ENCODE measurements at places on chromosomes 1 and 21.
A peak's percentile ranks its signal among the peaks of the same experiment; 100 is the strongest.

DNA sequence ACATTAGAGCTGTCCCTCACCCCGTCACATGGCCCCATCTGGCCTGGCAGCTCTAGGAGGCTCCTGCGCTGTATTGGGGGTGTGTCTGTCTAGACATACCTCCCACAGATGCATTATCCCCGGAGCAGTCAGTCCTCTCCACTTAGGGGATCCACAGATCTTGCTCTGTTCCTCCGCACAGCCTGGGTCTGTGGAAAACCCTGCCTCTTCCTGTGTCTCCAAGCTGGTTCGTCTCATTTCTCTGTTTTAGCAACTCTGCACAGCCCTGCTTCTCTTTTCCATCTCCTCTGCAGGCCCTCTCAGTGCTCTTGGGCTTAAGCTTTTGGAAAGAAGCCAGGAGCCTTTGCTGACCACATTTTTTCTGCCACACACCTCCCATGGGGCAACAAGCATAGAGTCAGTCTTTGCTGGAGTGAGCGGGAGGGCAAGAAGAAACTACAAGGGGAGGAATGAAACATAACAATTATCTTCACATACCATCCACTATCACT, 241.5 kb downstream of the FOXD2 start:
- peak; percentile 4 for DNase-seq

GRCh38 chr1:220344745-220345144, 72.5 kb upstream of the RAB3GAP2 start:
- DNase-seq, result no peak

GRCh38 chr1:233421293-233421692, 93.8 kb downstream of the MAP3K21 start:
- DNase-seq, result no peak

- no peak for DNase-seq
These were observed 61.5 kb upstream of the WLS start for GRCh38 chr1:68293609-68294366.

DNA sequence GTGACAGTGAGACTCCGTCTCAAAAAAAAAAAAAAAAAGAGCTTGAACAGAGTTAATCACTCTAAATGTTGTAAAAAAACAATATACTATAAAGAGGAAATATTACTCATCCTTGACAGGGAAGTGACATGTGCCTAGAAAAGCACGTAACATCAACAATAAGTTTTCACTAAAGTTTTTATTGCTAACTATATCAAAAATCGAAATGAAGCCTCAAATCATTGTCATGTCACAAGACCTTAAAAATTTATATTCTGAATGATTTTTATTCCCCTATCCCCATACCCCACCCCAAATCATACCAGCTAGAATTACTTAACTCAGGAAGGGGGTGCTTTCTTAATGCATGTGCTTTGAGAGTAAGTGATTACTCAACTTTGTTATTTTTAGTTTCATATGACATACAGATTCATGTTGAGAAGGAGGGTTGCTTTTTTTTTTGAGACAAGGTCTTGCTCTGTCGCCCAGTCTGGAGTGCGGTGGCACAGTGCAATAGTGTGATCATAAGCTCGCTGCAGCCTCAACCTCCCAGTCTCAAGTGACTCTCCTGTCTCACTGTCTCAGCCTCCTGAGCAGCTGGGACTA, 53.6 kb upstream of the MUTYH start:
- no peak for DNase-seq

DNA sequence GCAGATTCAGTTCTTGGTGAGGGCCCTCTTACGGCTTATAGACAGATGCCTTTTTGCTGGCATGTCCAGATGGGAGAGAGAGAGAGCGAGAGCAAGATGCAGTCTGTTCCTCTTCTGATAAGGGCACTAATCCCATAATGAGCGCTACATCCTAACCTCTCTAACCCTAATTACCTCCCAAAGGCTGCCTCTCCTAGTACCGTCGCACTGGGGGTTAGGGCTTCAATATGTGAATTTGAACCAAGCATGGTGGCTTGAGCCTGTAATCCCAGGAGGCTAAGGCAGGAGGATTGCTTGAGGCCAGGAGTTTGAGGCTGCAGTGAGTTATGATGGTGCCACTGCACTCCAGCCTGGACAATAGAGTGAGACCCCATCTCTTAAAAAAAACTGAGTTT, 10.5 kb upstream of the SDE2 start:
- DNase-seq, result no peak

- no peak for DNase-seq
These were observed 42.0 kb upstream of the PCBP3 start for GRCh38 chr21:45601551-45601950.

DNA sequence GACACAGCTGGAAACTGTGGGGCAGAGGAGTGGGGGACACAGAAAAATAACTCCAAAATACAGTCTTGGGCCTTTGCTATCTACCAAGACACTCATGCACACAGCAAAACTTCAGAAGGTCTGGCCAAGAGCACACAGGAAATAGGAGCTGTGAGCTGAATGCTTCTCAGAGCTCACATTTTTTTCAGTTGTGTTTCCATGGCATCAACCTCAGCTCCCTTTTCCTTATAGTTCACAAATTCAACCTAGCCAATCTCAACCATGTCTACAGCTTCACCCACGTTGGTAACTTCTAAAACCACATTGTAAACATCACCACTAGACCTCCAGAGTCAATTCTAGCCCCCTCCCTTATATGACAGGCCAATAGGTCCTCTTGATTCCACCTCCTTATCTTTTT, 19.6 kb upstream of the SYNJ1 start:
- DNase-seq, result no peak

DNA sequence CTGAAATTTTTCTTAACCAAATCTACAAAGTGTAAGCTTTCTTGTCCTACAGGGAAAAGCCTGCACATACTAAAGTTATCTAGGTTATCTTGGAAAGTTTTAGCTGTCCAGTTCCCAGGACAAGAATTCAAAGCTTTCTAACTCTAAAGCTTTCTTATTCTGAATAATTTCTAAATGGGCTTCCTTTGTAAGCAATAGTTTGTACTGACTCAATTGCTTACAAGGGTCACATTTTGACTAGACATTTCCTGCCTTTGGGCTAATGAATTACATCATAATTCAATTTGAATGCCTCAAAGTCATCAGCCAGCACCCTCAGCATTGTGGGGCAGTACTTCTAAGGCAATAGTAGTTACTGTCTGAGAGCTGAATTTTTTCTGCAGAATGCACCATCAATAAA, 223.0 kb downstream of the LTN1 start:
- DNase-seq, result peak; percentile 32

DNA sequence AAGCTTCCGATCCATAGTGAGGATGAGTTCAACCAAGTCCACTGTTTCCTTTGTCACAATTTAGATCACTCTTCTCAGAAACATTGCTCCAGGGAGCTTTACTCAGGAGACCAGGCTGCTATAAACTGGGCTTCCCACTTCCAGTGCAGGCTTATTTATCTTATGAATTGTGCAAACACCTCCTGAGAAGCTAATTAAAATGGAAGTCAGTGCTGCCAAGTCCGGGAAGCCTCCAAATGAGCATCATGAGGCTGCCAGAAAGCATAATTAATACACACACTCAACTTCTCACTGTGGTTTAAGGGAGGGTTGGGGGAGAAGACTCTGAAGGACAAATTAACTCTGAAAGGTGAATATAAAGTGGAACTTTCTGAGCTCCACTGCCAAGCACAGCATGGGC, 145.0 kb upstream of the SGIP1 start:
- no peak for DNase-seq

- DNase-seq, result no peak
These were observed 213.1 kb downstream of the RERE start for GRCh38 chr1:8604041-8604945.

DNA sequence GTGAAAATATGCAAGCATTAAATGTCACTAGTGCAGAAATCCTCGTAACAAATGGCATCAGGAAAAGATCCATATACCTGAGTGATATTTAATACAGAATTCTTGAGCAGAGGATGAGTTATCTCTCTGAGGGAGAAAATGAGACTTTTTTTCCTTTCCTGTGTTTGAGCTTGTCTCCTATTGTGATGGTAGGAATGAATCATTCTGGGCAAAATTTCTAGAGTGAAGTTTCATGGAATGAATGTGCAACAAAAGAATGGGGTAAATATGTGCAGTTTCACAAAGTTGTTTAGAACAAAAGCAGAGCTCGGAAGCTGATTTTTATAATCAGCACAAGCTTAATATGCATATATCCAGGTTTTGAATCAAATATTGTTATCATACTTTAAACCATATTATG, 4.6 kb downstream of the CTPS1 start:
- DNase-seq, result peak; percentile 30

GRCh38 chr1:9494936-9495758, 44.1 kb upstream of the SLC25A33 start:
- peak; percentile 54 for DNase-seq

- no peak for DNase-seq
These were observed 61.1 kb downstream of the PTPRU start for GRCh38 chr1:29297450-29297849.

GRCh38 chr1:35715568-35716002, 3.1 kb downstream of the C1orf216 start:
- DNase-seq, result peak; percentile 77

GRCh38 chr1:55262822-55263221, 47.7 kb upstream of the USP24 start:
- DNase-seq, result peak; percentile 82

DNA sequence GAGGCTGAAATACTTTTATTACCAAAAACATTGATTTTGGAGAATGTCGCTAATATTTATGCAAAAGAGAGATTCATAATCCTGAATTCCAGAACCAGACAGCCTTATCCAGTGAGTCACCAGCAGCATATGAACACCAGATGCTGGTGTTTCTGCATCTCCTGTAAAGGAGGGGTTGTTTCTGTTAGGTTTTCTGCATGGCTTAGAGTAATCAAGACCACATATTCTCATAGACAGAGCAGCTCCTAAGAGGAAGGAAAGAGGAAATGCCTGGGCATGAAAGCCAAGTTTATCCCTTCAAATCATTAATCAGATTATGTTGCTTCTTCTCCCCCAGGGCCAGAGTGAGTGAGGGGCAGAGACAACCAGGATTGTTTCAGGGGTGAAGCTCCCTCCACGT, 86.2 kb downstream of the NGF start:
- peak; percentile 95 for DNase-seq

GRCh38 chr21:26553898-26554297, 19.2 kb downstream of the CYYR1 start:
- DNase-seq, result no peak

DNA sequence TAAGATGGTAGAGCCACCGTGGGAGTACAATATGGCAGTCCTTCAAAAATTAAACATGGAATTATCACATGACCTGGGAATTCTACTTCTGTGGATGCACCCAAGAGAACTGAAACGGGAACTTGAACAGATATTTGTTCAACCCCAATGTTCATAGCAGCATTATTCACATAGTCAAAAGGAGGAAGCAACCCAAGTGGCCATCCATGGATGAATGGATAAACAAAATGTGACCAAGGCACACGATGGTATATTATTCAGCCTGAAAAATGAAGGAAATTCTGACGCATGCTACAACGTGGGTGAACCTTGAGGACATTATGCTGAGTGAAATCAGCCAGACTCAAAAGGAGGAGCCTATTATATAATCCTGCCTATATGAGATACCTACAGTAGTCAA, 22.8 kb upstream of the LAPTM5 start:
- no peak for DNase-seq

- DNase-seq, result no peak
These were observed 31.9 kb downstream of the WNT9A start for GRCh38 chr1:227915564-227916553.

DNA sequence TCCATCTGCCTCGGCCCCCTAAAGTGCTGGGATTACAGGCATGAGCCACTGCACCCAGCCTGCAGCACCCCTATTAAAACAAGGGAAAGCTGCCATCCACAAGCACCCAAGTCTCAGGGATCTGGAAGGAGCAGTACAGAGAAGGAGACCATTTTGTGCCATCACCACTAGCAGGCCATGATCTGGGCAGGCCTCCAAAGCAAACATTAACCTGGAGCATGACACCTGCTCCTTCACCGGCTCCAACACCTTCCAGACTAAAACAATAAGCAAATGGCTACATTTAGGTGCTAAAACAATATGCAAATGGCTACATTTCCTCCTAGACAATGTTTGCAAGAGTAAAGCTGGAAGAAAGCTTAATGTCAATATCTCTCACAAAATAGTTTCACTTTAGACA, 16.7 kb downstream of the MEAF6 start:
- no peak for DNase-seq

DNA sequence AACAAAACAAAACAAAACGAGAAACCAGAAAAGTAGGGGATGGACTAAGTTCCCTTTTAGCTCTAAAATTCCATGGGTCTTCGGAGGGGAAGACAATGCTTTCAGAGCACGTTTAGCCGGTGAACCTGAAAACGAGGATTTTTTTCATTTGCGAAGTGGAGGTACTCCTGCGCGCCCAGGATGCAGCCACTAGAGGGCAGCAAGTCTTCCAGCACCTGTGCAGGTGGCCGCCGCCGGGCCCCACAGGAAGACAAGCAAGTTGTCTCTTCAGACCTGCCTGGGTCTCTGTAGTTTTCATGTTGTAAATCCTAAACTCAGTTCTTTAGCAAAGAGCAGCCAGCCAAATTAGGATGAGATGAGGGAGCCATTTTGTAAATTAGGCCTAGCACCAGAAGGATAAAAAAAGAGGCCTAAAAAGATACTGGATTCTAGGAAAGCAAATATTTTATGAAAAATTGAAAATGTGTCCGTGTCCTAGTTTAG, 17.7 kb upstream of the SNX27 start:
- peak; percentile 47 for DNase-seq

DNA sequence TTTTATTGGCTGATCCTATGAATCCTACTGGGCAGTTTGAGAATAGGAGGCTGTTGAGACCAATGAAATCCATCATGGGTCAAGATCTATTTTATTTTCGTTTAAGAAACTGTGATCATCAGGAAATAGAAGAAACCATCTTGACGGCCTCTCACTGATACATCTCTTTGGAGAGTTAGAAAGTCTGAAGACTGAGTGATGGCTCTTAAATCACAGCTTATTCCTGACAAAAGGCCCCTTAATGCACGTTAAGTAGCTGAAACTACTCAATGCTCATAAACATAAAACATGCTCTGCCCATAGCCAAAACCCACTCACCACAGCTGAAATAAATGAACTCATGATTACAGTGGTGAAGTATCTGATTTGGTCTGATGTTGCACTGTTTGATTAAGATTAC, 784.5 kb upstream of the NEGR1 start:
- DNase-seq, result no peak

- no peak for DNase-seq
These were observed 9.9 kb upstream of the BARHL2 start for GRCh38 chr1:90726986-90727480.
